HL-60 (cell line): ENCODE measurements at places on chromosomes 6 and 20.

DNA sequence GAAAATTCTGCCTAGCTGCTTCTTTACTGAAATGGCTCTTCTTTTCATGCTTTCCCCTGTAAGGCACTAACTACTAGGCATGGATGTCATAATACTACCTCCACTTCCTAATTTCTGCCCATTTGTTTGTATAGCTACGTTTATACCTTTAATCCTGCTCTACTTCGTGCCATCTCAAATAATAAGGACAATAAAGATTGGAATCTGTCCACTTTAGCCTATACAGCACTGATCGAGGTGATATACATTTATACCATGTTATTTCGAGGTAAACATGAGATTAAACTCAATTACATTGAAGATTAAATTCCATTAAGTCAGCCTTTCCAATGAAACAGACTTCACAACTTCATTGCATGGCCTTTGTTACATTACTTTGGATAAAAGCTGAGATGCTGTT lies 390.6 kb upstream of the MARCKS start:
- DNase-seq, result no peak

- DNase-seq, result no peak
These were observed 12.1 kb upstream of the ITPR3 start for GRCh38 chr6:33609019-33609418.

DNA sequence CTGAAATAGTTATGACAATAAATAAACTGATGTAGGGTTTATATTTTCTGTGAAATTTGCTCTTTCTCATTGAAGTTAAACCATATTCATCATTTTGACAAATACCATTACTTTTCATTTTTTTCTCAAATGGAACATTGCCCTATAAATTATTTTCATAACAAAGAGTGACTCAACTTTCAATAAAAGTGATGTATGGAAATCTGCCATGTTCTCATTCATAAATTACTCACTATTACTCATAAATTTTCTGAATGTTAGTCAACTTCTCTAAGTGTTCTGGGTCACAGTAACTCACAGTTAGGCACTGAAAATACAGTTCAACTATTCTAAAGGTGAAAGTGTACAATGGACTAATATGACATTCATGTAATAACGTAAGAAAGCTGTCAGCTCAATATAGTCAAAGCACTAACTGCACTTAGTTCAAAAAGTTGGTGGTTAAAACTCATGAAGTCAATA lies 19.0 kb upstream of the STX11 start:
- no peak for DNase-seq

DNA sequence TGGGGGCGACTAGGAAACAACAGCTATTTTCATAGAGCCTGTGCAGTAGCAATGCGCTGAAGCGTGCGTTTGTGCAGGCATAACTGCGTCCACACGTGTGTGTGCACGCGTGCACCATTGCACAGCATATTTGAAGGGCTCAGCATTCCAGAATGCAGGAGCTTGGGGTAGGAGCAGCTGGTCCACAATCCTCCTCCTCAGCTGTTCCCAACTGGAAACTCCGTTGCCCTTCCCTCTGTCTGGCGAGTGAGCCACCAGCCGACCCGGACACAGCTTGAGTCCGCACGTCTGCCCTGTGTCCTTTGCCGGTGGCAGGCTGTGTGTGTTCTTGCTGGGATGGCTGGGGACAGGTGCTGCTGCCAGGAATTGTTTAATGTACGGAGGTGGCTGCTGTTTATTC lies 110.2 kb downstream of the SASH1 start:
- no peak for DNase-seq

GRCh38 chr20:47355489-47356219 lies 845 bp downstream of the ZMYND8 start:
- no peak for DNase-seq

DNA sequence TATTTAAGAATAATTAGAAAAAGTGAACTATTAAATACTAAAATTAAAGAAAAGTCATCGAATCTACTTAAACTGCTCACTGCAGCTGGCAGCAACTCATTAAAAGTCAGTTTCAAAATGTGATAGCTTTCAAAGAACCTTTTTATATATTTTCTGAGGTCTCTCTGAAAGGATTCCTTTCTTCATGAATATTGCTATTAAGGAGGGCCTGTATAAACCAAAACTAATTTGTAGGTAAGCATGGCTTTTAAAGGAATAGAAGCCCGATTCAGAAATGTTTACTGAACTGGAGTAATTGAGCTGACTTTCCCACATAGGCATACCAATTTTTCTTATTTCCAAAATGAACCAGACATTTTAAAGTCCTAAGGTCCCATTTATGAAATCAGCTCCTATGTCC lies 41.2 kb upstream of the ENPP1 start:
- no peak for DNase-seq

DNA sequence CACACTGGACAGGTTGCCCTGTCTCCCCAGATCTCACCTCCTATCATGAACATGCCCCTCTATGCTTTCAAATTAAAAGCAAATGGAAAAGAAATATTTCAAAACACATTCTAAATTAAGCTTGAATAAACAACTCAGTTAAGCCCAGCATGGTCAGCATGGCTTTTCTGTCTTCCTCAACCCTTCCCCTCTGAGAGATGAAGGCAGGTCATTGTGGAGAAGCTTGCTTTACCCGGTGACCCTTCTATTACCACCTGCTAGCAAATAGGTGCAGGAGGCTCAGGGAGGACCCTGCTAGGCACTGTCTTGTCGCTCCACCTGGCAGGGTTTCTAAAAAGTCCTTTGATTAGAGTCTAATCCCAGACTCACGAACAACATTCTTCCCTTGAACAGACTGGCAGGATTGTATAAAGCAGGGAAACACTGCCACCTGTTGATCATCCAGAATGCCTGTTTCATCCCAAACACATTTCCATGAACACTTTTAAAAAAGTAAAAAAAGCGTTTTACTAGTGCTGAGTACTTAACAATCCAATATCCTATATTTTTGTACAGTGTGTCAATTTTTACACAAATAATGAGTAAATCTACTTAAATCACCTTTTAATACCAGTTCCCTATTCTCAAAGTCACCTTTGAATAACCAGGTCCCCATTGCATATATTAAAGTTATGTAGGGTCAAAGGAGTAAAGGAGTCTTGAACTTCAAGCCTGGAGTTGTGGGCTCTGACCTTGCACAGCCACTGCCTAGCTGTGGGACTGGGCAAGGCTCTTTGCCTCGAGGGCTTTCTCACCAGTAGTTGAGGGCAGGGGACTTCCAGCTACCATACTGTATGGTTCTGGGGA lies 75.5 kb downstream of the GPR6 start:
- peak; percentile 33 for DNase-seq

GRCh38 chr6:35195120-35195780 lies 18.5 kb upstream of the SCUBE3 start:
- no peak for DNase-seq

DNA sequence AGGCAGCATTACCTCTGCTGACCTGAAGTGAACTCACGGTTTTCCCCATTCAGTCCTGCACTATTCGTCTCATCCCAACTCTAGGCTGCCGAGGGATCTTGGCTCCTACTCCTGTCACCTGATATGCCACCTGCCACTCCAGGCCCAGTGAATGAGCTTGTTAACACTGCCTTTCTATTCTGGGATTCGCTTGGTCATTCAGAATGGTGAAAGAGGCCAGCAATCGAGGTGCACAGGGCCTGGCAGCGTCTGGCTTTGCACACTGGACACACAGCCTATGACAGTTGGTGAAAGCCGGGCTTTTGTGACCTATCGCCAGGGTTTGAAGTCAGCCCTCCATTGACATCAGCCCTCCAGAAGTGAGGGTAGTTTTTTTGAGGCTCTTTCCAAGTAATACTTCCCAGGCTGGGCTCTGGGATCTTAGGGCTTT lies 59.3 kb upstream of the MYL9 start:
- no peak for DNase-seq

DNA sequence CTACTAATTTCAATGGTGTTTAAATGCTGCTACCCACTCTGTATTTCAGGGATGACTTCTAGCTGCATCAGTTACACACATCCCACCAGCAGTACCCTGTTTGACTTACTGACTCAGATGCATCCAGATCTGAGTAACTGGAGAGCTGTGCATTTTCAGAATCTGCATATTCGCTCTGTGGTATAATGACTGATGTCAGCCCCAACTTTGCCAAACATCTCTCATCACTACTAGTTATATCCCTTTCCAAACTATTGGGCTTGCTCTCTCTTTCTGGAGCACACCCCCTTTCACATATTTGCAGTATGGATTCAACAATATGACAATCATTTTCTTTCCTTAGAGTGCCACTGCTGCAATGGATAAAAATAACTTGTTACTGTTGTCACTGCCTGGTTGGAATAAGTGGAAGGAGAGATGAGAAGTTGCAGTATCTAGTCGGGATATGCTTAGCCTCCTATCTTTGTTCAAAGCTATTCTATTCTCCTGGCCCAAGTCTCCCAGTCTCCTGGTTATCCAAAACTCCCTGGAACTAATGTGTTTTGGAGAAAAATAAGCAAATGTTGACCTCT lies 3.3 kb upstream of the RSPO3 start:
- no peak for DNase-seq

DNA sequence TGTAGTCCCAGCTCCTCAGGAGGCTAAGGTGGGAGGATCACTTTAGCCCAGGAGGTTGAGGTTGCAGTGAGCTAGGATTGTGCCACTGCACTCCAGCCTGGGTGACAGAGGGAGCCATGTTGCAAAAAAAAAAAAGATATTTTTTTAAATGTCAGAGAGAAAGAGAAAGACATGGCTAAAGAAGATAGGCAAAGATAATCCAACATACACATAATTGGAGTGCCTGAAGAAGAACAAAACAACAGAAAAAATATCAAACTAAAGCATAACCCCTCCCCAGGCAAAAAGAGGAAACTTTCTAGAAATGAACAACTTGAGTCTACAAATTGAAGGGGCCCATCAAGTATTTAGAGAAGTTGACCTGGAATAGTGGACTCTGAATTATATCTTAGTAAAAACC lies 14.0 kb upstream of the GRM4 start:
- DNase-seq, result no peak

- DNase-seq, result no peak
These were observed 41.1 kb upstream of the NEDD9 start for GRCh38 chr6:11273406-11274065.

DNA sequence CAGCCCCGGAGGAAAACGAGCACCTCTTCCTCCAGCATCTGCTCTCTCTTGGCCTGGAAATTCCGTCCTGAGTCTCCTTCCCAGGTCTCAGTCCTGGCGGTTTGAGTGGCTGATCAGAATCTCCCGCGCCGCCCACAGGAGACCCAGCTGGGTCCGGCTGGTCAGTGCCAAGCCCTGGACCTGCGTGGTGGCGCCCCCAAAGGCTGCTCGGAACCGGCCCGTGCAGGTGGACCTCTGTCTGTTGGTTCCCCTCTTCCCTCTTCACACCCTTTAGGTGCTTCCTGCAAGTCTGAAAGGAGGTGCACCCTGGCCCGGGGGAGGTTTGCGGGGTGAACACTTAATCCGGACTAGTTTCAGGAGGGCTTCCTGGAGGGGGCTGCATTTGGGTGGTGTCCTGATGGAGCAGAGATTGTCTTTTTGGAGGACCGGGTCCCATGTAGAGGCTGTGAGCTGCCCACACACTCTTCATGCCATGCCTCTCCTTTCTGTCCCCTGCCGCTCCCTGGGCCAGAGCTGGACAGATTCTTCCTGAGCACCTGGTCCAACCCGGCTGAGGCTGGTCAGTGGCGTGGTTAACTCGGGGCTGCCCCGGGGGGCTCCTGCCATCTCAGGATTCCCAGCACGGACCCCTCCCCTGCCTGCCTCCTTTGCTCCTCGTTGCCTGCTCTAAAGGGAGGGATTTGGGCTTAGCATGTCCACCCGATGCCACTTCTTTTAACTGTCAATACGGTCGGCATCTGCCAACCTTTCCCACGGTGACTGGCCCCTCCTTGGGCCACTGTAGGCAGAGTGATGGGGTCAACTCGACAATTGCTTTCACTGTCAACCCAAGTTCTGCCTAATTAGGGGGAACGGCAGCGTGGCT lies 16.5 kb upstream of the BHLHE23 start:
- no peak for DNase-seq
